Activated CD8-positive, alpha-beta memory T cell treated with anti-CD3 and anti-CD28 coated beads for 1 hour (primary cell): ENCODE measurements at places on chromosomes 12 and 14.

GRCh38 chr14:99884834-99885648, 91.8 kb downstream of the EML1 start:
- no peak for DNase-seq

- DNase-seq: no peak
These were observed 1.5 kb downstream of the FBLN5 start for GRCh38 chr14:91945751-91946621.

- no peak for DNase-seq
These were observed 57.7 kb upstream of the DYNC1H1 start for GRCh38 chr14:101906645-101907044.

DNA sequence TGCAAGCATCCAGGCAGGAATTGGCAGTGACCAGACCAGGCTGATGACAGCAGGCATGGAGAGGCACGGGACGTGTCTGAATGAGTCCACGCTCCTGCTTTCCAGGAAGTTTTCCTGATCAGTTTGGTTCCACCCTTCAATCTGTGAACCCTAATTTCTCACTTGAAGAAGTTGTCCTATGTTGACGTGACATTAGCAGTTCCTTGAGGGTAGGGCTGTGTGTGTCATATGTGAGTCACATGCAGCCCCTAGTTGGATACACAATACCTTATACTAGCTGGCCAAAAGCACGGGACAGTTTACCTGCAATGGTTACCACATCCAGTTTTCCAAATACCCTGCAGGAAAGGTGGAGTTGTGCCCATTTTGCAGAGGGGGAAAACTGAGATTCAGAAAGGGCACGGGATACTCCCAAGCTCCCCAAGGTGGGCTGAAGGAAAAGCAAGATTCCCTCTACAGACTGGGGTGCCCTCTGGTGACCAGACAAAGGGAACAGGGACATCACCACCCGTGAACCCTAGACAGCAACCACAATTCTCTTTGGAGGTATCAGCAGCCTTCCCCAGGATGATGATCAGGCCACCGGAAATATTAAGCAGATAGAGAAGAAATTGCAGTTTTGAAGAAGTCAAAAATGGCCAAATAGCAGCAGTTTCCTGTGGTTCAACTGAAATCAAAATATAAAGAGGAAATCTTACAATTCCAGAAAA, 194.5 kb downstream of the PHETA1 start:
- no peak for DNase-seq

GRCh38 chr14:24677956-24678355, 44.0 kb upstream of the GZMB start:
- no peak for DNase-seq

DNA sequence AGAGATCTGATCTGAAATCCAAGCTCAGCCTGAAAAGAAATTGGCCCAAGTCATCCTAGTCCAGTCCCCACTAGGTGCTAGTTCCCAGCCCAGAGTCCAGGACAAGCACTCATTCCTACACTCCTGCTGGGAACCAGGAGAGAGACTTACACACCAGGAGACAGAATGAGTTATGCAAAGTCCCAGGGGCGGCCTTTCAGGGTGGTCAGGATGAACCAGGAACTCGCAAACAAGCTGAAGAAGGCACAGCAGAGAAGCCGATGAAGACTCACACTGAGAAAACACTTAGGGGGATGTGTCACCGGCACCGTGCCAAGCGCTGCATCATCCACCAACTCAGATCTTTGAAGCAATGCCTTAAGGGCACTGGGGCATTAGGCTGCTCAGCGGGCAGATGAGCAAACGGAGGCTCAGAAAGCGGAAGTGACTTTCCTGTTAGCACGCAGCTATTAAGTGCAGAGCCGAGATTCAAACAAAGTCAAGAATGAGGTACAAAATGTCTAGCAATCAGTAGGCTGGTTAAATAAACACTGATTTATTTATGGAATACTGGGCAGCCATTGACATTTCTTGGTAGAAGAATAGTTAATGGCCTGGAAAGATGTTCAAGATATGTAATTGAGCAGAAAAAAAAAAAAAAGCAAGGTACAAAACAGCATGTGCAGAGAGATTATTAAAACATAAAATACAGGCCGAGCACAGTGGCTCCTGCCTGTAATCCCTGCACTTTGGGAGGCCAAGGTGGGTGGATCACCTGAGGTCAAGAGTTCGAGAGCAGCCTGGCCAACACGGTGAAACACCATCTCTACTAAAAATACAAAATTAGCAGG, 78.7 kb downstream of the LRRC74A start:
- peak; percentile 55 for DNase-seq

- DNase-seq: no peak
These were observed 78.4 kb upstream of the FUT8 start for GRCh38 chr14:65333943-65334687.

DNA sequence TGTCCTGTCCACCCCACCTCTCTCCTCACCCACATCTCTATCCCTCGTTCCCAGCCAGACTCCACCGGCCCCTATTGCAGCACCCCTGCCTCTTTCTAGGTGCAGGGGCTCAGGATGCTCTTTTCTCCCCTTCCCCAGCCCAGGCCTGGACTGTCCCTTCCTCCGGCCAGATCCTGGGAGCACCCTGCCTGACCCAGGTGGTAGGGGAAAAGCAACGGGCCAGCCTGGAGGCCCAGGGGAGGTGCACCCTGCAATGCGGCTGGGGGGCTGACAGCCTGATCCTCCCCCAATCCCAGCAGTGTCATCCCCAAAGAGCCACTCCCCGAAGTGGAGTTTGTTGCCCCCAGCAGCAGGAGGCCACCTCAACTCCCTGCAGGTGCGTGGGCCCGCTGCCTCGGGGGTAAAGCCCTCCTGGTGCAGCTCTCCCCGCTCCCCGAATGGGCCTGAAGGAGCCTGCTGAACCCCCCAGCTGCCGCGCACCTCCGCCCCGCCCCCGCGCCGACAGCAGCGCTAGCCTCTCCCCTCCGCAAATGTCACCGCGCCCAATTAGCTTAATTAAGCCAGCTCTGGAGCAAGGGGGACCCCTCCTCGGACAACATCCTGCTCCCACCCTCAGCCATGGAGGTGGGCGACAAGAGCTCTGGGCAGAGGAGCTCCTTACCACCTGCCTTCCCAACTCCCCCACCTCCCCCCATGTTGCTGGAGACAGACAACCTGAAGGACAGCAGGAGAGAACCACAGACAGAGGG, 4.7 kb downstream of the NXPH4 start:
- no peak for DNase-seq

DNA sequence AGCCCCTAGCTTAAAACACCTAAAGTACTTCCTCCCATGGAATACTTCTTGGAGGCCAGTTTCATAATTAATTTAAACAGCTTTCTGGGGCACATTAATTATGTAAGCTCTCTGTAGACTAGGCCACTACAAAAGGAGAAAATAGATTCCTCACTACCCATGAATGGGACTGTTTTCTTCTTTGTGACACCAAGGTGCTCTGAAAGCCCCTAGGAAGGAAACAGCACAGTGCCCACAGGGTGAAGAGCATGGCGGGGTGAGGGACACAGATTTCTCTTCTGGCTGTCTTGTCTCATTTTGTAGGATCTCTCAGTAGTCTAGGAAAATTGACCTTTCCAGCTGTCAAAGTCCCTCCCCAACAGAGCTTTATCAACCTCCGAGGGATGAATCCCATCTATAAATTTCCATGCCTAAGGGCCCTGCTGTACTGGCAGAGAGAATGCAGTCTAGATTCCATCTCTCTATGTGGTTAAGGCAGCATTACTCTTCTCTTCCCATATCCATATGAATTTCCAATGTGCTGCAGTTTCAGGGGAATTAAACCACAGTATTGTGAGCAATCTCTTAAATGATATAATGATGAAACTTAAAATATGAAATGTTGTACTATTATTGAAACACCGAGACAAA, 183.6 kb upstream of the GRIP1 start:
- no peak for DNase-seq
